SIG-M5 (cell line): ENCODE measurements at places on chromosomes 2 and 18.
A peak's percentile ranks its signal among the peaks of the same experiment; 100 is the strongest.

DNA sequence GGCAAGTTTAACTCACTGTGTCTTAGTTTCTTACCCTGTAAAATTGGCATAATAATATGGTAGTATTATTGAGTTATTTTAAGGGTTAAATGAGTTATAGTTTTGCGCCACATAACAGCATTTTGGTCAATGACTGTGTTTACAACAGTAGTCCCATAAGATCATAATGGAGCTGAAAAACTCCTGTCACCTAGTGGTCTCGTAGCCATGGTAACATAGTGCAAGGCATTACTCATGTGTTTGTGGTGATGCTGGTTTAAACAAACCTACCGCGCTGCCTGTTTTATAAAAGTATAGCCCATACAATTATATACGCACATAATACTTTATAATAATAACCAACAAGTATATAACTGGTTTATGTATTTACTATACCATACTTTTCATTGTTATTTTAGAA, 15.8 kb downstream of the UNC80 start:
- DNase-seq: no peak

- no peak for DNase-seq
Observed at GRCh38 chr2:217611626-217612127, 391.1 kb downstream of the TNS1 start.

DNA sequence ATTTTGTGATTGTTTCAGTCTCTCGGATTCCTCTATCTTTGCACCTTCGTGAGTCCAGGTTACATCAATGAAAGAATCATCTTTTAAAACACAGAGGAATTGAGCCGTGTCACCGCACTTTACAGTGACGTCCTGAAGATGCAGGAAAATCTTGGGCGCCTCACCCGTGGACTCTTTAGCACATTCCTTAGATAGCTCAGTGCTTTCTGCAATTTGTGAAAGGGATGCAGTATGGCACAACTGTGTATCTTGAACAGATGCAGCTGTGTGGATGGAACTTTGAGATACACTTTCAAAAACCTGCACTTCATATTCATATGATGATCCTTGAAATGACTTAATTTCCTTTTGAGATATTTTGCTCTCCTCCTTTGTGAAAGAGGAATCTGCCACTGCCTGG, 50.9 kb downstream of the TTN start:
- no peak for DNase-seq

DNA sequence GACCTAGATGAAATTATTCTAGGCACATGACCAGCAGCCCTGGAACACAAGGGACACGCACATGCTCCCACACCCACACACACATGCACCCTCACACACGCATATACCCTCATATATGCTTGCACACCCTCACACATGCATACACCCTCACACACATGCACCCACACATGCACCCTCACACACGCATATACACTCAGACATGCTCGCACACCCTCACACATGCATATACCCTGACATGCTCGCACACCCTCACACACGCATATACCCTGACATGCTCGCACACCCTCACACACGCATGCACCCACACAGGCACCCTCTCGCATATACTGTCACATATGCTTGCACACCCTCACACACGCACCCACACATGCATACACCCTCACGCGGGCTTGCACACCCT, 61.8 kb downstream of the PARD6G start:
- DNase-seq: no peak

DNA sequence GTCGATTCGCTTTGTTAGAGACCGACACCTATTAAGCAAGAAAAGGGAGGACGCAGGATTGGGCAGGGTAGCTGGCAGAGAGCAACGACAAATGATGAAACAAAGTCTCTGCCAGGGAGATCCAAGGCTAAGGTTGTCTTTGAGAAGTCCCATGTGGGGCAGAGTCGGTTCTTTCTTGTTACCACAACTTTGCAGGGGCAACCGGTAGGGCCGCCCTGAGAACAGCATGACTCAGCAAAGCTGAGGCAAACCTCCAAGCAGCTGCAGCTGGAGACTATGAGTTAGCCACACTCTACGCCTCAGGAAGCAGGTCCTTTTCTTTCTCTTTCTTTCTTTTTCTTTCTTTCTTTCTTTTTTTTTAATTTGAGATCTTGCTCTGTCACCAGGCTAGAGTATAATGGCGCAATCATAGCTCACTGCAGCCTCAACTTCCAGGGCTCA, 452.3 kb upstream of the ID2 start:
- peak; percentile 29 for DNase-seq

- DNase-seq: no peak
Observed at GRCh38 chr18:74163019-74163660, 14.8 kb downstream of the TIMM21 start.

DNA sequence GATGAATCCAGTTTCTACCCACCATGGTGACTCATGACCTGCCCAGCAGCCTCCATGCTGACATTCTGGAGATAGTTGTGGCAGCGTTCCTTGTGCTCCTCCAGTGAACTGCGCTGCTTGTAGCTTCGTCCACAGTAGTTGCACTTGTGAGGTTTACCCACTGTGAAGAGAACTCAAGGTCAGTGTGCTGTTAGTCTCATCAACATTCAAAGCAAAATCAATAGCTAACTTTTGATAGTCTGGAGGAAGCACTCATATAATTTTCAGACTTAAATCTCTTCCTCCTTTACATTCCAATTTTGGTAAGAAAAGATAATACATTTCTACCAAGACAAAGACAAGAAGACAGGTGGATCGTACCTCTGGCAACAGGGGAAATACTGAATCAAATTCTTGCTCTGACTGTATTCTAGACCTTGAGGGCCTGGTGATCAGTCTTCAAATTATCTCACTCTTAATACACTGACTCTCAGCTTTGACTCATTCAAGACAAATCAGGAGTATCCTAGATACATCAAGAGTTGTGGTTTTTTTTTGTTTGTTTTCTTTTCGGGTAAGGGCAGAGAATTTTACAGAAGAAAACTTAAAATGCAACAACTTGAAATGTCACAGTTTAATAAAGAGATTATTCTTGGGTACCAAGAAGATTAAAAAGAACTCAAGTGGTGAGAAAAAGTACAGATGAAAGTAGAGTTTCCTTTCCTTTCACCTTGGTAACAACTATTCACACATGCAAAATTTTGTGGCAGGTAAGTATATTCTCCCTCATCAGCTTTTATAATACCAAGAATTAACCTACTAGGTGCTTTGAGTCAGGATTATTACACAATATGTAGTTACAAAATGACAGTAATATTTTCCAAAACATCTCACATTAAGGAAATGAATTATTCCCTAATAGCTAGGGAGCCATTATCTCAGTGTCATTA, 129.2 kb downstream of the IKZF2 start:
- no peak for DNase-seq

DNA sequence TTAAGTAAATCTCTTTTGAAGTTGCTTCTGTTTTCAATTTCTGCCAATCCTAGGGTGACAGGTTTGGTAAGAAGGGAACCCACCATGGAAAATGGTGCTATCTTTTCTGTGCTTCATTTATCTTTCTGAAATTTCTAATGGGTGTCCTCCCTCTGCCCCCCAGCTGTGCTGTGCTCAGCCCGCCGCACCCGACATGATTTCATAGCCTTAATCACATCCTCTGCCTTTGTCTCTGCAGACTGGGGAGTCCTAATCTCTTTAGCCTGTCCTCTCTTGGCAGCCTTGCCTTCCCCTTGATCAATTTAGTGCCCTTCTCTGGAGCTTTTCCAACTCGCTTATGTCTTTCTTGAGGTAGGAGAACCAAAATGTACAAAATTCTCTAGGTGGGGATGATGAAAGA, 49.3 kb downstream of the DNMT3A start:
- no peak for DNase-seq

GRCh38 chr2:120635146-120635545, 100.5 kb upstream of the GLI2 start:
- no peak for DNase-seq

DNA sequence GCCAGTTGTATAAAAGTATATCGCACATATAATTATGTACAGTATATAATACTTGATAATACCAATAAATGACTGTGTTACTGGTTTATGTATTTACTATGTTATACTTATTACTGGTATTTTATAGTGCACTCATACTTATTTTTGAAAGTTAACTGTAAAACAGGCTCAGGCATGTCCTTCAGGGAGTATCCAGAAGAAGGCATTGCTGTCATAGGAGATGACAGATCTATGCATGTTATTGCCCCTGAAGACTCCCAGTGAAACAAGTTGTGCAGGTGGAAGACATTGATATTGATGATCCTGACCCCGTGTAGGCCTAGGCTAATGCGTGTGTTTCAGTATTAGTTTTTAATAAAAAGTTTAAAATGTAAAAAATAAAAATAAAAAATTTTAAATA, 20.3 kb upstream of the ASXL3 start:
- DNase-seq: no peak

GRCh38 chr2:241559323-241560161, 997 bp downstream of the BOK start:
- DNase-seq: no peak

- no peak for DNase-seq
Observed at GRCh38 chr2:169173876-169174275, 104.5 kb downstream of the DHRS9 start.

GRCh38 chr2:136327162-136327852, 209.4 kb upstream of the CXCR4 start:
- no peak for DNase-seq

GRCh38 chr2:25572638-25573037, 100.7 kb downstream of the DTNB start:
- no peak for DNase-seq

DNA sequence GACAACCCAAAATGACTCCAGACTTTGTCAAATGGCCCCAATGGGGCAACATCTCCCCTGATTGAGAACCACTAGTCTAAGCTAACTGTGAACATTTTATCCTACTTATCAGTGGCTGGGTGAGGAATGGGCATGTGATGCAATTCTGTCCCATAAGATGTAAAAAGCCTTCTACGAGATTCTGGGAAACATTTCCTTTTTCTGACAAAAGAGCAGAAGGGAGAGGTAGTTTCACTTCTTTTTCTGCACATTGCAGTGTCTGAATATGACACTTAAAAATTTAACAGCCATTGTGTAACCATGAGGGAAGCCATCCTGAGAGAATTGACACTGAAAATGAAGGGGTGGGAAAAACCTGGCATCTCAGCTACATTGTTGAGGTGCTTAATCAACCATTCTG, 17.3 kb upstream of the MARCHF4 start:
- DNase-seq: peak; percentile 23

GRCh38 chr2:170716851-170717598, 1.9 kb downstream of the SP5 start:
- no peak for DNase-seq

DNA sequence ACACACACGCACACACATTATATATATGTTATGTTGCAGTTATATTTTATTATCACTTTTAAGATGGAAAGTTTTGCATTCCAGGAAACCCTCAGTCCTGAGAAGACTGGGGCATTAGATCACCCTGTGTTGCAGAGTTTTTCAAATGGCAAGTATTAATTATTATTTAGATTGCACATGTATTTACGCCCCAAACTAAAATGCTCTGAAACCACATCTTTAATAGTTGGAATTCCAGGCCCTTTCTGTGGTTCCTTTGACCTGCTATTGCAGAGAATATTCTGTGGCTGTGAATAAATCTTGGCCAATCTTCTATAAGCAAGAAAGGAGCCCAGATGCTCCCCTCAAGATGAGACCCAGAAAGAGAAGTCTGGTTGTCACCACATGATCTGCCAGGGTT, 427.0 kb upstream of the TNP1 start:
- no peak for DNase-seq

DNA sequence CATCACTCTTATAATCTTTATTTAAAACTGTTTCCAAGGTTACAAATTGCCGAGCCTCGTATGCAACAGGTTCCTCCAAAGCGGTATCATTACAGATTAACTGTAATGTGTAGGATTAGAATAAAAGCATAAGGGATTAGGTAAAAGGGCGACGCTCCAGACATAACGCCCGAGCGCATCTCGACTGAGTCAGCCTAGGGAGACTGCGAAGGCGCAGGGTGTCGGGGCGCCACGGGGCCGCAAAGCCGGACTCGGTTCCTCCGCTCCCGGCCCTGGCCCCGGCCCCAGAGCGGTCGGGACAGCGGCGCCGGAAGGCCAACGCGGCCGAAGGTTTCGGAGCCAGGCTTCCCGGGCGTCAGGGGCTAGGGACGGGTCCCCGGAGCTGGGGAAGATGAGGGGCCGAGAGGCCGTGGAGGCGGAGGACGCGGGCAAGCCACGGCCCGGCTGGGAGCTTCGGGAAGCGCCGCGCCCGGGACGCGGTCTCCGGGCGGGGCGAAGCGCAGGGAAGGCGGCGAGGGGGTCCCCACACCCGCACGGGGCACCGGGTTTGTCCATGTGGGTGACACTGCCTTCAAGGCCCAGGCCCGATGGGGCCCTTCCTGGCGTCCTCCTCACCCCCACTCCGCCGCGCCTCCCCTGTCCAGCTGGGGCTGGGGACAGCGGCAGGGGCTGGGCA, 12.9 kb upstream of the SIX3 start:
- no peak for DNase-seq

DNA sequence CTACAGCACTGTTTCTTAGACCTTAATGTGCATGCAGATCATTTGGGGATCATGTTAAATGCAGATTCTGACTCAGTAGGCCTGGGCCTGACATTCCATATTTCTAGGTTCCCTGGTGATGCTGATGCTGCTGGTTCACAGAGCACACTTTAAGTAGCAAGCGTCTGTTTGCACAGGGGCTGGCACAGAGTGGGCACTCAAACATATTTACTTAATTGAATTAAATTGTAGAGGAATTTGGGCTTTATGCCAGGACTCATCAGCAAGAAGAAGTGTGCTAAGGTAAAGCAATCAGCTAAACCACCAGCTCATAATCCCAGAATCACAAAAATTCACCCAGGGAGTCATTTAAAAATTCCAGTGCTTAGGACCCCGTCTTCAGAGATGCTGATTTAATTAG, 25.1 kb upstream of the INPP4A start:
- DNase-seq: no peak

GRCh38 chr2:95384854-95385569, 17.5 kb upstream of the FAHD2A start:
- no peak for DNase-seq

DNA sequence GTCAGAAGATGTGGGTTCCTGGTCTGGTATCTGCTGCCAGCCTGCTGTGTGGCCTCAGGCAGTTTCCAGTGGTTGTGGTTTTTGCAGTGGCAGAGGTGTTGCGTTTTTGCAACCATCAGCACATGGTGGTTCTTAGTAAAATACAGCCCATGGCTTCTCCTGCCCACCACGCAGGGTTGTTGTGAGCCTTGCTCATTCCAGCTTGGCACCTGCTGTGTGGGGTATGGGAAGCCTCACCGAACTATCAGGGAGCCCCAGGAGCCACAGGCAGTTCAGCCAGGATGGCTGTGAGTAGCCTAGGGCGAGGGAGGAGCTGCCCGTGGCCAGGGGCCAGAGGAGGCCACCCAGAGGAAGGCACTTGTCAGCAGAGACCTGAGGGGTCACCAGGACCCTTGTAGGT, 9.8 kb downstream of the ARID5A start:
- no peak for DNase-seq
